ENCODE measurements at places on chromosomes 7 and 10.

DNA sequence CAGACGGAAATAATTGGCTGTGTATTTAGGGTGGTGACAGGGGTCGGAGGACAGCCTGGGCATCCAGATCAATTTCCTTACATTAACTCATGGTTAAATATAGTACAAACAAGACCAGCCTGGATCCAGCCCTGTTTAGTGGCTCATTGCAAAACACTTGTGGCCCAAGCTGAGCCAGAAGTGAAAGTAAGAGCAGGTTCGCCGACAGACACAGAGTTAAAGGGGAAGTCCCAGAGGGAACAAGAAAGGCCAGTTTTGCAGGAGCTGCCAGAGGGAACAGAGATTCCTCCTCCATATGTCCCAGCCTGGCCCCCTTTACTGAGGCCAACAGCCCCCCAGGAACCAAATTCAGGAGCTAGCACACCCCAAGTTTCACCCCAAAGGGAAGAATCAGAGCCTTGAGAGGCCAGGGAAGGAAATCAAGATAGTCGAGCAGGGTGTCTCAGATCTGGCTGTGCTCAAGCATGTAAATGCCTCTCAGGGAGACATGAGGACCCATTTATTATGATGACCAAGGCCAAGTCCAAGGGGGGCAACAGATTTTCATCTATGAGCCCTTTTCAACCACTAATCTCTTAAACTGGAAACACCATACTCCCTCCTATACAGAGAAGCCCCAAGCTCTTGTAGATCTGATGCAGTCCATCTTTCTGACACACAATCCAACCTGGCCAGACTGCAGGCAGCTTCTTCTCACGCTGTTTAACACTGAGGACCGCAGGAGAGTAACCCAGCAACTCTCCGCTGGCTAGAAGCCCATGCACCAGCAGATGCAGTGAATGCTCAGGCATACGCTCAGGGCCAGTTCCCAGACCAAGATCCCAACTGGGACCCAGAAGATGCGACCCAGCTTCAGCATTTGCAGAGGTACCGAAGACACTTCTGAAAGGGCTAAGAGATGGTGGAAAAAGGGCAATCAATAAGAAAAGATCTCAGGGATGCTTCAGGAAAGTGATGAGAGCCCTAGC is 15.9 kb upstream of the ADCK2 start:
- DNase-seq = no peak

- DNase-seq = no peak
Observed at GRCh38 chr7:33412331-33412730, 283.0 kb downstream of the BBS9 start.

DNA sequence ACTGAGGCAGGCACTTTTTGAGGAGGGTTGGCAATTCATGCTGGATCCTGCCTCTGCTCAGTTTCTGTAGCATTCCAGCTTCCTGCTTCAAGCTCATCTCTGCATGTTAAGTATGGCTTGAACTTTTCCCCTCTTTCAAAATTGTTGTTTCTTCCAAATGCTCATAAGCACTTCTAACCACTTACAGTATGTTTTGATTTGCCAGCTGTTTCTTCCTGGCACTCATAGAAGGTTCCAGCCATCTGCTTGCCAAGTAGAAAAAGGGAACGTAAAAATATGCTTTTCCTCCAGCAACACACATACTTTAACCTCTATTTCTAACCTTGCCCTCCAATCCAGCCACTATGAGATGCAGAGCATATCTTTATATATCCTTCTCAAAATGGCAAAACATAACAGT is 692.6 kb upstream of the COBL start:
- no peak for DNase-seq

- DNase-seq = no peak
Observed at GRCh38 chr7:131829947-131830558, 273.6 kb upstream of the PODXL start.

GRCh38 chr10:106555599-106555998 is 608.9 kb downstream of the SORCS1 start:
- no peak for DNase-seq

GRCh38 chr7:100484673-100485045 is 932 bp downstream of the NYAP1 start:
- DNase-seq = no peak

GRCh38 chr10:62899311-62899710 is 83.1 kb upstream of the EGR2 start:
- DNase-seq = no peak

DNA sequence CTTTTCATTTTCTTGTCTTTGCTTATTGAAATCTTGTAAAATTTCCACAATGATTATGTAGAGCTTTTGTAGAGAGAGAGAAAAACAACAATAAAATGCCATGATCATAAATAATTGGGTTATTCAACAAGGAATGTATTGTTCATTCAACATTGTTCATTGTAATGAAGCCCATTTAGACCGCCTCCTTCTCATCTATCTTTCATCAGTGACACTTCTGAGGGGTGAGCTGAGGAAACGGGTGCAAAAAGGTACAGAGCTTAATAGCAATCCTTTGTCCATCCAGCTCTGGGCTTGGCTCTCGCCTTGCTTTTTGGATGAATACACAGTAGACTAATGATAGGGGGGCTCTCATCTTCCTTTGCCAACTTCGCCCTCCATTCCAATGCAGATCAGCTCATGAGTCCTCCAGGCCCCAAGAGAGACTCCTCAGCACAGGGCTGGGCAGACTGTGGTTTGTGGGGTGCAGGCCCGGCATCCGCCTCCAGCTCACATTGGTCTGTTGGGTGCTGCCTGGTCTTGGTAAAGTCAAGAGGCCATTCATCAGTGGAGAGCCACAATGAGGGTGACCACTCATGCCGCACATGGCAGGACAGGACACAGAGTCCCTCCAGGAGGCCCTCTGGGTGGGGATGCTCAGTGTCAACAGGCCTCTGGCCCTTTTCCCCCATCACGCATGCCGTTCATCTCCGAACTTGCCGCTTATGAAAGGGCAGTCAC is 17.9 kb upstream of the PPA1 start:
- DNase-seq = no peak

- no peak for DNase-seq
Observed at GRCh38 chr7:34036972-34037792, 131.8 kb downstream of the BMPER start.

DNA sequence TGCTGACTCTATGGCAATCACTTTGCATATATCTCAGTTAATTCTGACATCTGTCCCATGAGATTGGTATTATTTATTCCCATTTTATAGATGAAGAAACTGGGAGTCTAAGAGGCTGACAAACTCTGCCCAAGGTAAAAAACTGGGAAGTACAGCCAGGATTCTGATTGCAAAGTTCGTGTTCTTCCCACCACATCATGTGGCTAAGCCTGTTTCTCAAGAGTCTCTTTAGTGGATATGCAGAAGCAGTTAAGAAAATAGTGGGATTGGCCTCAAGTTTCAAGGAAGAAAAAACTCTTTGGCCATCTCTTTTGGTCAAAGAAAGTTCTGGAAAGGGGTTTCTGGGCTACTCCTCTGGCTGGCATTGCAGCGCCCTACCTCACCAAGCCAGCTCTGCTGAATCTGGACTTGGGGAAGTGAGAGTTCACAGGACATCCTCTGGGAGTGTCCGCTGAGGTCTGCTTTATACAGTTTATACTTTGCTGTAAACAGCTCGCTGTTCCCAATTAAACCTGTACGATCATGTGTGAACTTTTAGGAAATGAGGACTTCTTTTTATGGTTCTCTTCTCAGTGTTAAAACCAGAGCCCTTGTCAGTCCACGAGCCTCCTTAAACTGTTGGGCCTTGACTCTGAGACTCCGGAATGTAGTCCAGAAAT is 12.2 kb upstream of the BMPR1A start:
- no peak for DNase-seq
